M059J (cell line): ENCODE measurements at places on chromosomes 3 and 15.
A peak's percentile ranks its signal among the peaks of the same experiment; 100 is the strongest.

- DNase-seq = no peak
Measured at GRCh38 chr3:135047061-135047460, 252.0 kb downstream of the EPHB1 start.

- no peak for DNase-seq
Measured at GRCh38 chr3:177370246-177370822, 173.1 kb upstream of the TBL1XR1 start.

- no peak for DNase-seq
Measured at GRCh38 chr3:105534491-105534890, 167.8 kb downstream of the ALCAM start.

GRCh38 chr3:161770484-161771386 lies 274.1 kb downstream of the OTOL1 start:
- peak; percentile 5 for DNase-seq

DNA sequence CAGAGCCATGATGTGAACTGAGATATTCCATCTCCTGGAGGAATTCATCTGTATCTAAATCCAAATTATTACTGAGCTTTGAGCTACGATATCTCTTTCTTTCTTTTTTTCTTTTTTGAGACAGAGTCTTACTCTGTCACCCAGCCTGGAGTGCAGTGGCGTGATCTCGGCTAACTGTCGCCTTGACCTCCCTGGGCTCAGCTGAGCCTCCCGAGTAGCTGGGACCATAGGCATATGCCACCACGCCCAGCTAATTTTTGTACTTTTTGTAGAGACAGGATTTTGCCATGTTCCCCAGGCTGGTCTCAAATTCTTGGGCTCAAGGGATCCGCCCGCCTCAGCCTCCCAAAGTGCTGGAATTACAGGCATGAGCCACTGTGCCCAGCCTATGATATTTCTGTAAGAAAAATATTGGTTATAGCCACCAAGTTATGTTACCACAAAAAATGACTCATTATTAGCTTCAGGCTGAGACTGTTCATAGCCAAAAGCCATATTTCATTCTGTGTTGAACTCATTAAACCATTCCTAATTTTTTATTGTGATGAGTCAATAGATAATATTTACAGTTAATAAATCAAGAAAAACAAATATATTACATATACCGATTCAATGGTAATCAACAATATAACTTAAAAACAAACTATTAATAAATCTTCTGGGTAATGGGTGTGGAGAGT lies 27.1 kb upstream of the SLC30A4 start:
- peak; percentile 58 for DNase-seq

DNA sequence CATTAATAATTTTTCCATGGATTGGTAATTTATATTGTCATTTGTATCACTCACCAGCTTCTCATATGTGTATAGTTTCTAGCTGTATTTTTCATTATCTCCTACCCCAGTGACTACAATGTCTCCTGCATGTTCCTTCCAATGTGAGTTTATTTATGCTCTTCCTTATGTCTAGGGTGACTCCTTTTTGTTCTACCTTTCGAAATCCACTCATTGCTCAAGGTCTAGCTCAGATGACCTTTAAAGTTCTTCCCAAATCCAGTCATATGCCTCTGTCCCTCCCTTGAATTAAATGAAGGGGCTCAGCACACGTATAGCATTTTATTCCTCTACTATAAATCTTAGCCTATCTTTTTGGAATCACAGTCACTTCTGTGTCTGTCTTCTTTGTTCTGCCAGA lies 53.0 kb downstream of the TMEM45A start:
- no peak for DNase-seq

DNA sequence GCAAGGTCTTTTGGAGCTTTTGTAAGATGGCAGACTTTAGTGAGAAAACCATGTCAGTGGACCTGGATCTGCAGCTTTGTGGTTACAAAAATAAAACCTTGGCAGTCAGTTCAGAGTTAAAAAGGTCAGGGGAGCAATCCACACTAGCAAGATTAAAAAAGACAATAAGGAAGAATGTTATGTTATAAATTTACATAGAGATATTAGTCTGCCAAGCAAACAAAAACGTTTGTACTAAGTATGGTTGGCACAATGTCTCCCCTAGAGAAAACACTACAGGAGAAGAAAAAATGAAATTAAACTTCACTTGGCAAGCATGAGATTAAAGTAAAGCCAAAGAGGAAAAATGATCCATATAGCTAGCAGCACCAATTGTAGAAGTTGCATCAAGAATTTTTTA lies 205.0 kb downstream of the LSAMP start:
- DNase-seq = no peak

DNA sequence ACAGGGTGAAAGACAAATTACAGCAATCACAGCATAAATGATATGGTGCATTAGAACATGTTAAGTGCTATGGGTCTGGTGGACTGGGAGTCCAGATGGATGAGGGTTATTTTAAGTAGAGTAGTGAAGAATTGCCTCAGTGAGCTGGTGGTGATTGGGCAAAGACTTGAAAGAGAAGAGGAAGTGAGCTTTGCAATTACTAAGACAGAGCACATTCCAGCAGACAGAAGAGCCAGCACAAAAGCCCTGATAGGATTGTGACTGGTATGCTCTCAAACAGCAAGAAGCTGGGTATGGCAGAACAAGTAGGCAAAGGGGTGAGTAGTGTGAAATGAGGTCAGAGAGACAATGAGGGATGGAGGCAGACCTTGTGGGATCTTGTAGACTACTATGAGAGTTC lies 2.1 kb upstream of the ACKR4 start:
- peak; percentile 61 for DNase-seq

- DNase-seq = peak; percentile 40
Measured at GRCh38 chr3:72255791-72256559, 471.0 kb upstream of the PROK2 start.

DNA sequence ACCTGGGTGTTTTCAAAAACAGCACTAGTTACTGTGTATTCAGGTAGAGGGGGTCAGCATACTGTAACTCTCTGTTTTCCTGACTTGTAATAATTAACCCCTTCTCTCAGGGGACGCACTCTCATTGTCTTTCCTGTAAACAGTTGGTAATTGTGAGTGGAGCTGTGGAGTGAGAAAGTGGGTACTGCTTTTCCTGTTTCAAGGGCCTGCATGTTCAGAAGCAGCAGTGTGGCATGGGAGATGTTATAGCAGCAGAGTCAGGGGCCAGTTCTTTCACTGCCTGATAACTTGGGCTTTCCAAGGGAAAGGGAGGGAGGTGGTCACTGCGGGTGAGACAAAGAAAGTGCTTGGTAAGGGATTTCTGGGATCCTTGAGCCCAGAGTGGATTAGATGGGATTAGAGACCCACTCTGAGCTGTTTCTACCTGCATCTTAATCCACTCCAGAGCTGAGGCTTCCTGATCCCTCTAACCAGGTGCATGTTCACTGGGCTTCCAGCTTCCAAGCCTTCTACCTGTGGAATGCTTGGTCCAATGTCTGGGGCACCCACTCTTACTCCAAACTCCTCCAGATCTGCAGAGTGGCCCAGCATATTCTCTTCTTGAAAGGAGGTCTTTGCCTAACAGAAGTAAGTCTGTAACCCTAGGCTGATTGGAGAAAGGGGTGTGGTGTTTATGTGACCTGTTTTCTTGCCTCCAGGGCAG lies 105.2 kb downstream of the RPLP1 start:
- DNase-seq = no peak

GRCh38 chr15:73375012-73375411 lies 6.3 kb upstream of the HCN4 start:
- no peak for DNase-seq

- DNase-seq = no peak
Measured at GRCh38 chr3:48999085-48999858, 7.9 kb upstream of the WDR6 start.

GRCh38 chr15:66830358-66830757 lies 128.3 kb downstream of the SMAD6 start:
- DNase-seq = peak; percentile 87

DNA sequence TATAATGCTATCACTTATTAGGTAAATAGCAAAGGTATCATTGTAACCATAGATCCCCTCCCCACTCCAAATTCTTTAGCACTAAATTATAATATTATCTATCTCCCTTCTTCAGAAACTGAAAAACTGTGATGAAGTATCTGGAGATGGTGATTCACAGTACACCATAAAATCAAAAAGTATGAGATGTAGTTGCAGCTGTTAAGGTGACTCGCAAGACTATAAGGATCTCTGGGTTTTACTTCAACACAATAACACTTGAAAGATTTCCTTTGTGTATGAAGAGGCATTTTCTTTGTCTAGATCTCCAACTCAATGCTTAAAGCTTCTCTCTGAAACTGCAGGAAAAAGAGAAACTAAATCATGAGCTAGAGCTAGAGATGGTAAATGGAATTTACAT lies 46.9 kb downstream of the IFT57 start:
- DNase-seq = peak; percentile 18

DNA sequence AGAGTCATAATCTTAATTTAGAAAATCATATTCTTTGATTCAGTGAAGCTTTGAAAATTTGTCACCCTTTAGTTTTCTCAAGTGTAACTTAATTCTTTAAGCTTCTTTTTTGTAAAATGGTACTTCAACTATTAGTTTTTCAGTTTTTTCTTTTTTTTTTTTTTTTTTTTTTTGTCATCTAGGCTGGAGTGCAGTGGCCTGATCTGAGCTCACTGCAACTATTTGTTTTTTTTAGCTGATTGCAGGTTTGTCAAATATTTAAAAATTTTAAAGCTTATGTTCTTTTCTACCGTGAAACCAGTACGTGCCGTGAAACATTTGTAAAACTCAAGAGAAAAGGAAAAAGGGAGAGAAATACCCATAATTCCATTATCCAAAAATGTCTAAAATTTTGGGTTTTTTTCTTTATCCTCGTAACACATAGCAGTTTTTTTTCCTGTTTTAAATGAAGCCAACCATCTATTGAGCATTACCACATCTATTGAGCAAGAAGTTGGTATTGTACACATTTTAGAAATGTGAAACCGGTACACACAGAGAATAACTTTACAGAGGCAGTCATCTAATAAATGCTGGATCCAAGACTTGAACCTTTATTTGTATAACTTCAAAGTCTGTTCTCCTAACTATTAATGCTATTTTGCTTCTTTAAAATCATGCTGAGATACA lies 25.7 kb downstream of the ECT2 start:
- DNase-seq = no peak

DNA sequence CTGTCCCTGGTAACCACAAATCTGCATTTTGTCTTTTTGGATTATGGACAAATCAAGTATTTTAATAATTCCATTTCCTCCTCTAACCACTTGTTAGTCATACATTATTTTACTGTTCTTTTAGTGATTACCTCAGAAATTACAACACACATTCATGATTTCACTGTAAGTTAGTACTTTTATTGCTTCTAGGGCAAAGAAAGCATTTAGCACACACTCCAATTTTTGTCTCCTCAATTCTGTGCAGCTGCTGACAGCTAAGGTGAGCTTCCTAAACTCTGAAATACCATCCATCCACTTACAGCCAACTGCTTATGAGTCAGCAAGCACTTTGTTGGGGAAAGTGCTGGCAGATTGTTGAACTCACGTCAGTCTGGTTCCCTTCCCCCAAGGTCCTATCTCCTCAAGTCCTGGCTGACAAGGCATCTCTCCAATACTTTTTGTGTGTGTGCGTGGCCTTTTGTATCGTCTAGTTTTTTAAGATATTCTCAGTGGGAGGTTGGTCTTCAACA lies 49.4 kb upstream of the TNFAIP8L3 start:
- peak; percentile 81 for DNase-seq
